Neural progenitor cell (in vitro differentiated cells): ENCODE measurements at places on chromosomes 4 and X.

GRCh38 chr4:2649604-2650114, 106.5 kb downstream of the TNIP2 start:
- peaks cover 3% of the 10 kb centered on the region for H3K36me3 ChIP-seq
- no peak overlapping the region for H3K4me3 ChIP-seq
- H3K27me3 ChIP-seq: no peaks in the 10 kb centered on the region
- no peak for DNase-seq

DNA sequence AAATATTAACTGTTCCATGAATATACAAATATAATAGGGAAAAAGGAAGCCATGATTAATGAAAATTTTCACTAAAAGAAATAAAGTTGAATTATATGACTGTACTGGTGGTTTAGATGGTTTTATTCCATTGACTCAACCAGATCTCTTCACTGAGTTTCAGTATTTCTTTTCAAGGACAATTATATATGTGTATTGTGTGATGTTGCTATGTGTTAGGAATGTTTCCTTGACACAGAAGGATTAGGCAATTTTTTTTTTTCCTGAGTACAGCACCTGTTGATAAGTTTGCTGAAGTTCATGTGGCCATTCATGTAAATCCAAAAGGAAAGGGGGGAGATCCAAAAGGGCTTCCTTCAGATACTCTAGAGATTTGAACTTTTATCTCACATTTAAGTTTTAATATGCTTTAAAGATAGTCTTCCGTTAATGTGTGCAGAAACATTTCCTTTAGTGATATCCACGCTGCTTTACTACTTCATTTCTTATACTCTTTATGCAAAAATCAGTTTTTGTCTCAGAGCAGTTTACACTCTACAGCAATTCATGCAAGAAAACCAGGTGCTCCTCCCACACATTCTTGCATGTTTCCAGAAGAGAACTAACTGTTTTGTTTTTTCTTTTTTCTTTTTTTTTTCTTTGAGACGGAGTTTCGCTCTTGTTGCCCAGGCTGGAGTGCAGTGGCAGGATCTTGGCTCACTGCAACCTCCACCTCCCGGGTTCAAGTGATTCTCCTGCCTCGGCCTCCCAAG, 249.1 kb downstream of the RPA4 start:
- no peaks in the 10 kb centered on the region for H3K4me1 ChIP-seq
- H3K36me3 ChIP-seq: no peaks in the 10 kb centered on the region
- H3K27me3 ChIP-seq: no peaks in the 10 kb centered on the region
- H3K4me3 ChIP-seq: no peak overlapping the region

- no peaks in the 10 kb centered on the region for H3K27me3 ChIP-seq
- no peaks in the 10 kb centered on the region for H3K36me3 ChIP-seq
- no peak for DNase-seq
- no peak overlapping the region for H3K27ac ChIP-seq
- H3K4me1 ChIP-seq: peaks cover 11% of the 10 kb centered on the region
- no peak overlapping the region for H3K4me3 ChIP-seq
These were observed 152.0 kb upstream of the USP9X start for GRCh38 chrX:40933132-40933705.

GRCh38 chr4:24867766-24868296, 45.0 kb downstream of the CCDC149 start:
- no peak for DNase-seq
- H3K27me3 ChIP-seq: no peaks in the 10 kb centered on the region
- H3K27ac ChIP-seq: no peak overlapping the region
- no peak overlapping the region for H3K4me3 ChIP-seq
- H3K4me1 ChIP-seq: no peaks in the 10 kb centered on the region
- no peaks in the 10 kb centered on the region for H3K36me3 ChIP-seq

DNA sequence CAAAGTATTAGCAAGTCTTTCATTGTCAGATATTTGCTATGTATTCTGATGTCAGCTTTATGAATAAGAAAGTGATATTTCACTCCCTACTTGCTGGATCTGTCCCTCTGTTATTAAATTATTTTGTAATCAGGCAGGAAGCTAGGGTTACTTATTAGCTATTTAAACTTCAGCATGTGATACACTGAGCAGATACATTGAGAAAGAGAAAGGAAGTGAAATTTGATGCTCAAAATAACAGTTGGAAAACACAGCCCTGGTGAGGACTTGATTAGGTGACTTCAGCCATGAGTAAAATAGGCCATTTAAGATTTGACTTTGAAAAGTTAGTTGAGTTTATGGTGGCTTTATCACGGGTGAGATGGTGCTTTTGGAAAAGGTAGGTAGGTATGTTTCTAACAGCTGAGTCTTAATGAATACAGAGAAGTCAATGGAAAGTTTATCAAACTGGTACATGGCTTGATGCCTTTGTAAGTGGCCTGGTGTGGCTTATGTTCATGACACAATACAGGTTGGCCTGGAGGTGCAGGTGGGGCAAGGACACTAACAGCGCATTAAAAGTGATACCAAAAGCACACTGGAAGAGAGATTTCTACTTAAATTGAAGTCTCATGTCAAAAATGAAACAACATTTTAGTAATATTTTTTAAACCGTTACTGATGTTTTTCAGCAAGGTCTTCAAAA, 321.2 kb upstream of the SPOCK3 start:
- no peak for DNase-seq
- H3K27ac ChIP-seq: no peak overlapping the region
- H3K27me3 ChIP-seq: no peaks in the 10 kb centered on the region
- H3K4me3 ChIP-seq: no peak overlapping the region
